ENCODE measurements at places on chromosomes 4 and X.

- DNase-seq: no peak
Observed at GRCh38 chr4:13535708-13536361, 8.5 kb downstream of the NKX3-2 start.

DNA sequence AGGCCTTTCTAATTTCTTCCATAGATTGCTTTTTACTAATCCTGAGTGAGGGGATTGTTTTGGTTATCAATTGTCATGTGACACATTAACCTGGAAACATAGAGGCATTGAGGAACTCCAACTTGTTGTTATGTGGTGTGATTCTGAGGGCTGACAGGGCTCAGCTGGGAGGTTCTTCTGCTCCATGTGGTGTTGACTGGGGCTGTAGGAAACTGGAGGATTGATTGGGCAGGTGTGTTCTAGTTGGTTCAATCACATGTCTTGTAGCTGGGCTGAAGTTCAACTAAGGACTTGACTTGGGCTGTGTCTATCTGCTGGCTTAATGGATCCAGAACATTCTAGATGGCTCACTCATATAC is 10.8 kb upstream of the CRLF2 start:
- no peak for DNase-seq

- no peak for DNase-seq
Observed at GRCh38 chr4:47791965-47792364, 45.9 kb downstream of the CORIN start.

DNA sequence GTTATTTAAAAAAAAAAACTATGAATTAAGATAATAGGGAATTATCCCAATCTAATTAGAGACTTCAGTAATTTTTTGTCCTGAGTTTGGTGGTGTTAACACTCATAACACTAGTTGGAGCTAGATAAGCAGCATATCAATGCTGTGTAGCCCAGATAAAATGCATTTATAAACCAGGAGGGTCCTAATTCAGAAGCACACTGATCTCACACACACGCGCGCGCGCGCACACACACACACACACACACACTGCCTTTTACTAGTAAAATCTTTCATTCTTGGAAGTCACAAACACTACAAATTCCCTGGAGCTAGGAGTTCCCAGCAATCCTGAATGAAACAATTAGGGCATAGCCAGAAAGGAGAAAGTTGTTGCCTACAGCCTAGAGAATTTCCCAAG is 3.2 kb downstream of the UNC5C start:
- DNase-seq: no peak

DNA sequence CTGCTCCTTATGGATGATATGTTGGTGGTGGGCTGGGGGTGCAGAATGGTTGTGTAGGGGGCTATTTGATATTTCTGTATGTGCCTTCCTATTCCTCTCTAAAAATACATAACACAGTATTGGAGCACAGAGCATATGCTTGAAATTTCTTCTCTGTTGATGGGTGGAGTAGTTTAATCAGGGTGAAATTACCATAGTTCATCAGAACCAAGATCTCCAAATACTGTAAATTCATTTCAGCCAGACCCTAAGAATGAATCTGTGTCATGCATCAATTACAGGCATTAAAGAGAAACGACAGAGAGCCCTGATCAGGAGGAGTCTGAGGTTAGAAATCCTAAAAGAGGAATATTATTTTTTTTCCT is 25.1 kb upstream of the CCDC149 start:
- no peak for DNase-seq
